Stimulated activated CD8-positive, alpha-beta memory T cell treated with anti-CD3 and anti-CD28 coated beads, Interleukin-4, amount 100 ng/mL, for 48 hours (primary cell): ENCODE measurements at places on chromosomes 2 and 18.
A peak's percentile ranks its signal among the peaks of the same experiment; 100 is the strongest.

DNA sequence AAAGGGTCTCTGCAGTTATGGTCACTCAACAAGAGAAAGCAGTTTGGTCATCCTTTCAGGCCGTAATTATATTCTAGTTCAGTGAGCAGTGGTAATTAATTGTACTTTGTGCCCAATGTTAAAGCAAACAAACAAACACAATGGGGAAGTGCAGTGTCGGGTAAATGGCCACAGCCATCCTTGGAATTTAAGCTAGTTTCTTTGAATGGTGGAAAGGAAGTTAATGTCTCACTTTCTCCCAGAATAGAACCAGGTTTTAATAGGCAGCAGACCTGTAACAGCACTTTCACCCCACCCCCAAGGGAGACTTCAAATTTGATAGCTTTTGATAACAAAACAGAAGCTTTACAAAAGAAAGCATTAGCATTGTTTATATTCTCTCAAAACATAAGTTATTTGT lies 20.0 kb upstream of the ITGAV start:
- no peak for DNase-seq

GRCh38 chr2:205210494-205210893 lies 471.8 kb upstream of the NRP2 start:
- DNase-seq: no peak

GRCh38 chr2:134208825-134209224 lies 45.0 kb upstream of the MGAT5 start:
- no peak for DNase-seq

GRCh38 chr2:183024339-183025095 lies 13.7 kb downstream of the NCKAP1 start:
- DNase-seq: no peak

DNA sequence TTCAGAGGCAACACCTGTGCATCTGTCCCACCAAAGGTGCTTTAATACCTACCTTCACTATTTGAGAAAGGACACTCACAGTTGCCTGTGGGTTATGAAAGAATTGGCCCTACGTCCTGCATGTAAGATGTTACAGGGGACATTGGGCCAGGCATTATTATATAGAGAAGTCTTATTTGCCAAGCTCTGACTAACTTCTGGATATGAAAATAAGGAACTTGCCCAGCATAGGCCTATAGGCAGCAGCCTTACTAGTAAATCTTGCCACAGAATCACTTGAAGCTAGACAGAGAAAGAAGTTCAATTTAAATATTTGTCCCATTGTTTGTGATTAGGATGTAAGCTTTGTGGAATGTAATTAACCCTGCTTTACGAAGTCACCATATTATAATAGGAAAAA lies 41.7 kb downstream of the NLRC4 start:
- no peak for DNase-seq

GRCh38 chr2:34199971-34200370 lies 600.9 kb upstream of the FAM98A start:
- DNase-seq: no peak

DNA sequence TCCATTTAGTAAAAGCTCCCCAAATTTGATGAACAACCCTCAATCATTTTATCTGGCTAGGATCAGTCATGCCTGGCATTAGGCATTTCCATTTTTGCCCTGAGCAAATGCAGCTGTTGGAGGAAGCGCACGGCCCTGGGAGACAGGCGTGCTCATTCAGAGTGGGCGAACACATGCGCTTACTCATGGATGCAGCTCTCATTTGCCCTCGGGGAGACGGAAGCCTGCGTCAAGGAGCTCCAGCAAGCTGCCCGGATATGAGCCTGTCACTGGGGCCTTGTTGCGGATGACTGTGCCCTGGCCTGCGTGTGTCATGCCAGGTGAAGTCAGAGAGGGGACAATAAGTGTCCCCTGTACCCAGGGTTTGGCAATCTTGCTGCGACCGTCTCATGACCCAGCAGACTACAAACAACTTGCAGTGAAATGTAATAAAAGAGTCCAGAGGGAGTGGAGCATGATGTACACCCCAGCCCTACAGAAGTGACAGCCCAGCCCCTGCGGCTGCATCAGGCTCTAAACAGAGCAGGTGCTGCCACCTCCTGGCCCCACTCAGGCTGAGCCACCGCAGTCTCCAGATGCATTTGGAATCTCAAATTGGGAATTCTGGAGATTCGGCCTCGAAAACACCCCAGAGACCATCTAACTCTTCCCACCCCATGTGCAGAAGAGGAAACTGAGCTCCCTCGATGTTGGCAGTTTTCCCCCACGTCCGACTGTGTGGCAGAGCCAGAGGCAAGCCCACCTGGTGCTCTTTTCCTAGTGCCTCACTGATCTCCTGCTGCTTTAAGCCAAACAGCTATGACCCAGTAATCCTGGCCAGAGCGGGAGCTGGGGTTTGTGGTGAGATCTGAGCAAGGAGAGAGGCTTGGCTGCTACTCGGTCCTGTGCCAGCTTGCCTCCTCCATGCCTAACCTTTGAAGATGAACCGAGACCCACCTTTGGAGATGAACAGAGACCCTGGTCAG lies 105.0 kb upstream of the ALK start:
- DNase-seq: peak; percentile 28

- no peak for DNase-seq
Measured at GRCh38 chr2:55885127-55885943, 38.2 kb downstream of the EFEMP1 start.

DNA sequence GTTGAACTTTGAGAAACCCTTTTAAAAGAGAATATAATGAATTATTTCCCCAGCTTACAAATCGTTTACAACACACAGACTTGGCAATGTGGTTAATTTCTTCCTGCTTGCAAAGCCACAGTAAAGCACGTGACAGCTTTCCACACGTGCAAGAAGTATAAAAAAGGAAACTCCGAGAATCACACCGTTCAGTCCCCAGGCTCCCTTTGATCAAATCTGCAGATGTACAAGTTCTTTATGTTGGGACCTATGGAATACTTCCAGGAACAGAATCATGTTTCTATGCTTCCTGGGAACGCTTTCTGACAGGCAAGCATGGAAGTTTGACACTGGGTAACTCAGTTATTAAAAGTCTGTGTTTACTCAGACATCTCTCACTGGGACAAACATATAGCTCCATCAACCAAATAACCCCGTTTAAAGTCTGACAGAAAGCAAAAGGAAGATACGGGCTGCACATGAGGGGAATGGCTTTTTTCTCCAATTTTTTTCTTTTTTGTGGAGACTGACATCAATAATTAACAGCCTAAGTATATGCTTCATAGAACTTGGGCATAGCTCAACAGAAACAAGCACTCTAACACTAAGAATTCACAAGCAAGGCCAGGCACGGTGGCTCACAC lies 134.8 kb downstream of the EIPR1 start:
- DNase-seq: no peak

DNA sequence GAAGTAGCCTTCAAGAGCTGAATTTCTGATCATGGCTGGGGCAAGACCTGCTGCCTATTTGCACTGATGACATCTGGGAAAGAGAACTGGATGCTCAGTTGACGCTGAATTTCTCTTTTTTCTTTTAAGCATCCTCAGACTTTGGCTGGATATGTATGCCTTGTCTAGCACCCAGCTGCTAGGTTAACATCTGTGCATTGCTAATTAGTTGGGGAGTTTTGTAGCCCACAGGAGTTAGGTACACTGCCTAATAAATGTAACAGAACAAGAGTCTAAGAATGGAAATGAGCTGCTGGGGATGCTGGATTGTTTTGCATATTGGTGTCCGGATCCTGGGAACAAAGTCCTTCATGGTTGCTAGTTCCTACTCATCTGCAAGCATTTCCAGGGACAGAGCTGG lies 40.9 kb upstream of the STPG4 start:
- DNase-seq: no peak

DNA sequence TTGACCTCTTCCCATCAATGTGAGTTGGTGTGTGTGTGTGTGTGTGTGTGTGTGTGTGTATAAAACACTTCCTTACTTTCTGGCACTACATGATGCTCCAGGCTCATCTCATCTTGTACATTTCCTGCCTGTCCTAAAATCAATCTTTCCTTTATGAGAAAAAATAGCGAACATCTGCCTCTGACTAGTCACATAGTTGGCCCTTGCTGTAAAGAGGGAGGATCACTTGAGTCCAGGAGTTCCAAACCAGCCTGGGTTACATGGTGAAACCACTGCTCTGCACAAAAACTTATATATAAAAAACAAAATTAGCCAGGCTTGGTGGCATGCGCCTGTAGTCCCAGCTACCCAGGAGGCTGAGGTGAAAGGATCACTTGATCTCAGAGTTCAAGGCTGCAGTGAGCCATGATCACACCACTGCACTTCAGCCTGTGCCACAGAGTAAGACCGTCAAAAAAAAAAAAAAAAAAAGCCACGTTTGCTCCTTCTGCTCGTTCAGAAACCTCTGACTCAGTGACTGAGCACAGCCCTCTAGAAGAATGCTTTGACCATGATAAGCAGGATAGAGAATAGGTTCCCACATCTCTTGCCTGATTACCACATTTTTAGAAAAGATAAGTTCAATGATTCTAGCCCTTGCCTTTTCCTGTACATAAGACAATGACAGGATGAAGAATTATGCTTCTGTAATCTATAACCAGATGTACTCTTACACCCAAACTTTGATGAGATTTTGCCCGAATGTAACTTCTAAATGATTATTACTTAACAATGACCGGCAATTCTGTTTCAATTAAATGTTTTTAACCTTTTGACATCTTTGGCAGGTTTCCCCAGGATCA lies 45.2 kb upstream of the ST3GAL5 start:
- no peak for DNase-seq

DNA sequence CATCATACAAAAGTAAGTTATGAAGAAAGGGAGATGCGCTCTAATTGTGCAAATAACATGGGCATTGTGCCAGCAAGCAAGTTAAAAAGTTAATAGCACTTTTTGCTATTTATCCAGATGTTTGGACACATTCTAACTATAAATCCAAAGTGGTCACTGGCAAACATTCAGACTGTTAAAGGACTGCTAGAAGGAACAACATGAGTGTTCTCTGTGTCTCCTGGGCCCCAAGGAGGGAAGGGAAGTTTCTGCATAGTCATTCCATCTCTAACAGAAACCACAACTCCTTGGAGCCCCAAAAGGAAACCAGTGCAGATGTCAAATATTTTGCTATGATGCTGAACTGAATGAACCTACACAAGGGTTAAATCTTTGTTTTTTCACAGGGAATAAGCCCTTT lies 213.3 kb upstream of the HNRNPA3 start:
- no peak for DNase-seq

DNA sequence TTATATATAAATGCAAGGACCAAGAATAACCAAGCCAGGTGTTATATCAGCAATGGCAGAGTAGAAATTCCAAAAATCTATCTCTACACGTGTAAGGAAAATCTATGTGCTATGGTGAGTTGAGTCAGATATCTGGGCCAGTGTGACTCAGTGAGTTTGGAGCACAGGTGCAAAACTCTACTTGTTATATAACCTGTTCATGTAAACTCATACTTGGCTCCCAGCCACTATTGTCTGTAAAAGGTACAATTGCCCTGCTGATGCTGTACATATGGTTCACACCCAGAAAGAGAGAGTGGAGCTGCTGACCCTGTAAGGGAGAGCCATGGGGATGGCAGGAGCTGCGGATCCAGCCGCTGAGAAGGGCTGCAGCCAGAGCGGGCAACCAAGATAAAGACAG lies 112.0 kb downstream of the TRABD2A start:
- no peak for DNase-seq

GRCh38 chr2:150043172-150043500 lies 444.3 kb downstream of the RND3 start:
- no peak for DNase-seq

DNA sequence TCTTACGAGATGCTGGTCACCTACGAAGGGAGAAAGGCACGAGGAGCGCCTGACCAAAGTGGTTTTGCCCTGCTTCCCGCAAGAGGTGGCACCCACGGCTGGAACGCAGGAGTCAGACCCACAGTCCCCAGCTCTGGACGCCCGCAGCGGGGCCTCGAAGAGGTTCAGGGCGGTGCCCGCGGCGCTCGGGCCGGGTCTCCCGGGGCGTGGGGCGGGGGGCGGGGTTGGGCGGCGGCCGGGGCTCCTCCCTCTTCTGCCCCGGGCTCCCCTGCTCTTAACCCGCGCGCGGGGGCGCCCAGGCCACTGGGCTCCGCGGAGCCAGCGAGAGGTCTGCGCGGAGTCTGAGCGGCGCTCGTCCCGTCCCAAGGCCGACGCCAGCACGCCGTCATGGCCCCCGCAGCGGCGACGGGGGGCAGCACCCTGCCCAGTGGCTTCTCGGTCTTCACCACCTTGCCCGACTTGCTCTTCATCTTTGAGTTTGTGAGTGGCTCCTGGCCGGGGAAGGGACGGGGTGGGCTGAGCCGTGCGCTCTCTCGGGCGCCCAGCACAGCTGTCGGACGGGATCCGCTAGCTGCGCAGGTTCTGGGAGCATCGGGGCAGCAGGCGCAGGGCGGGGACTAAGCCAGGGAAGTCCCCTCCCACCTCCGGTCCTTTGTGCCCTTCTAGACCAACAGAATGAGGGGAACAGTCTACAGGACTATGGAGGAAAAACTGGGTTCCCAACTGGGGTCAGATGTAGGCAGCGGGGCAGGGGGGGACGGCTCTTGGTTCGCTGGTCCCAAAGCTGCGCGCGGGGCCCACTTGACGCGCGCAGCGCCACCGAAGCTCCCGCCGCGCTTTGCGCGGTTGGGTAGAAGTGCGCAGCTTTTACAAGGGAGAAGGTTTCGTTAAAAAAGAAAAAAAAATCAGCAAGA lies at the start of gene MAL:
TSS of gene MAL (plus strand) at position 303 of the 914 bp plus-strand sequence. CDS start at position 388, 85 bp downstream.
- peak; percentile 74 for DNase-seq

DNA sequence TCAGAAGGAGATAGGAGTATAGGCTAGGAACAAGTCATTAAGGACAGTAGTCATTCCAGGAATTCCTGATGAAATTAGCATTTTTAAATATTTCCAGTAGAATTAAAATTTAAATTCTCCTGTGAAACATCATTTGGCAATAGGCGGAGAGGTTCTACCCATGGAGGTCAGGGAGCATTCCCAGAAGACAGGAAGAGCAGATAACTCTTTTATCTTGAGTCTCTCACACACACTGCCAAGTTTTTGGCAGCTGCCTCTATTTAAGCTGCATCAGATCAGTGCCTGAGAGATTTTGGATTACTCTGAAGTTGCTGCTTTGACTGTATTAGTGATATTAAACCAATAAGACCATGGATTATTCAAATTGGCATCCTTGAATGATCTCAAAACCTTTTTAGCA lies 714.7 kb downstream of the EPHA4 start:
- no peak for DNase-seq

DNA sequence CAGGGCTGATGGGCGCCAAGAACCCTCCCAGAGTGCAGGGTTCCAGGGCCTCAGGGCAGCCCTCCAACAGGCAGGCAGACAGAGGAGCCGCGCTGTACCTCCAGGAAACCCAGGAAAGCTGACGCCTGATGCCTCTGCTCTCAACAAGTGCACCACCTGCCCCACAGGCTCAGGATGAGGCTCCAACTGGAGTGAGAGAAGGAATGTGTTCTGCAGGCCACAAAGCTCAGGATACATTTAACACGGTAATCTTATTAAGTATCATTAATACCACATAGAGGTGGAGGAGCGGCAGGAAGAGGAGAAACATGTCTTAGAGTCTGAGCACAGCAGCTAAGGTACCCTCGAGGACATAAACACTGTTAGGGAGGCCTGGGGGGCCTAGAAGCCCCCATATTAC lies 155.9 kb upstream of the CAPN13 start:
- no peak for DNase-seq

GRCh38 chr2:239354132-239354790 lies 46.6 kb downstream of the HDAC4 start:
- no peak for DNase-seq

- no peak for DNase-seq
Measured at GRCh38 chr2:230714136-230714480, 1.5 kb downstream of the CAB39 start.
